ENCODE measurements at places on chromosomes 5 and 9. TPM values are rescaled to one million over a fixed set of nuclear protein-coding genes. Genes with fewer than 3 reads are reported as not detected.

Gene S1PR3
- total RNA-seq: 0.36 TPM

GRCh38 chr5:72057816-72058215, 49.5 kb upstream of the MAP1B start:
- H3K27me3 ChIP-seq: peaks cover under 1% of the 10 kb centered on the region
- no peak for DNase-seq
- H3K36me3 ChIP-seq: no peaks in the 10 kb centered on the region
- no peak overlapping the region for H3K27ac ChIP-seq
- H3K4me1 ChIP-seq: no peaks in the 10 kb centered on the region
- H3K4me3 ChIP-seq: no peak overlapping the region

- H3K4me3 ChIP-seq: no peak overlapping the region
- H3K27me3 ChIP-seq: peaks cover 4% of the 10 kb centered on the region
- H3K4me1 ChIP-seq: no peaks in the 10 kb centered on the region
- H3K27ac ChIP-seq: no peak overlapping the region
- no peaks in the 10 kb centered on the region for H3K36me3 ChIP-seq
Measured at GRCh38 chr5:172561151-172561550, 79.9 kb upstream of the NEURL1B start.

DNA sequence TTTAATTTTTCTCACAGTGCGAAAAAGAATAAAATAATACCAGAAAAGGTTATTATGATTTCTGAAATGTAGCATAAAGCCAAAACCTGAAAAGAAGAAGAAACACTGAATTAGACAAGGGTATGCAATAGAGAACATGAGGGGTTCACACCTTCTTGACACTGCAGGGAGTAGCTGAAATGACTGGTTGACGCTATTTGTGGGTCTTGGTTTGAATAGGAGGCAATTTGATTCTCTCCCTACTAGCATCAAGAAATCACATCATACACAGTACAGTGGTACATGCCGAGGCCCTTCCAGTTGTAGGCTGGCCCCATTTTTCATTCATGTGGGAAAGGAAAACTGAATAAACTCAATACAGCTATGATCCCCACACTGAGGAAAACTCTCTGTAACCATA, 68.6 kb downstream of the NR3C1 start:
- no peak overlapping the region for H3K4me3 ChIP-seq
- DNase-seq: no peak
- peaks cover 35% of the 10 kb centered on the region for H3K4me1 ChIP-seq

- H3K27me3 ChIP-seq: peaks cover 25% of the 10 kb centered on the region
- H3K4me1 ChIP-seq: peaks cover 8% of the 10 kb centered on the region
- no peak for DNase-seq
- no peak overlapping the region for H3K27ac ChIP-seq
Measured at GRCh38 chr9:84136119-84136868, 155.7 kb downstream of the RMI1 start.

Gene HRH2
- total RNA-seq: 24.5 TPM

GRCh38 chr9:128254855-128255759, 20.7 kb downstream of the GOLGA2 start:
- H3K36me3 ChIP-seq: peaks cover 3% of the 10 kb centered on the region
- H3K4me1 ChIP-seq: peaks cover 6% of the 10 kb centered on the region
- H3K27ac ChIP-seq: no peak overlapping the region
- DNase-seq: peak; percentile 78
- H3K4me3 ChIP-seq: no peak overlapping the region

Gene CARD6
- total RNA-seq: 1.2 TPM

GRCh38 chr9:84969736-84970135, 300.2 kb downstream of the NTRK2 start:
- DNase-seq: no peak
- no peaks in the 10 kb centered on the region for H3K36me3 ChIP-seq
- H3K4me1 ChIP-seq: no peaks in the 10 kb centered on the region
- peaks cover 5% of the 10 kb centered on the region for H3K27me3 ChIP-seq

DNA sequence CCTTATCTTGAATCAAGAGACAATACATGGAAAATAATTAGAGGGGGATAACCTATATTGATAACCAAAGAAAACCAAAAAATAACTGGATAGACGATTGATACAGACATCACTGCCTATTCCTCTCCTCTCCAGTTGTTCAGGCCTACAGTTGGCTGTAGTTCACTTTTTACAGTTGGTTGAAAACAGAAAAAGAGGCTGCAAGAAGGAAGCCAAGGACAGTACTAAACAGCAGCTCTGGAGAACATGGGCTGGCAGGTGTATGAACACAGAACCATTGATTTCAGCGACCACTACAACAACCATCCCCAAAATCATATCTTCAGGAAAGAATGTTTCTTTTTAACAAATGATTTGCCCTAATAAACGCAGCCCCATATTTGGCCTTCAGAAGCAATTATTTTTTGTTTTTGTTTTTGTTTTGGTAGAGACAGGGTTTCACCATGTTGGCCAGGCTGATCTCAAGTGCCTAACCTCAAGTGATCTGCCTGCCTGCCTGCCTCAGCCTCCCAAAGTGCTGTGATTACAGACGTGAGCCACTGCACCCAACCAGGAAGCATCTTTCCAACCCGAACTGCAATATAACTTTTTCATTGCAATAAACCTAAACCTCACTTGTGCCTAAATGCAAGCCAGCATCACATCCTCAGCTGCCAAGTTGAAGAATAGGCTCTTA, 64.3 kb downstream of the MLLT3 start:
- H3K36me3 ChIP-seq: no peaks in the 10 kb centered on the region
- H3K4me3 ChIP-seq: peak overlapping the region; percentile 31
- no peak for DNase-seq
- peaks cover 86% of the 10 kb centered on the region for H3K4me1 ChIP-seq

GRCh38 chr5:61245486-61245885, 83.2 kb upstream of the SMIM15 start:
- H3K36me3 ChIP-seq: no peaks in the 10 kb centered on the region
- no peak overlapping the region for H3K4me3 ChIP-seq
- H3K4me1 ChIP-seq: no peaks in the 10 kb centered on the region

Gene IZUMO3
- total RNA-seq: not detected

Gene MSX2
- not detected for total RNA-seq

GRCh38 chr5:158142156-158142555, 283.2 kb upstream of the CLINT1 start:
- DNase-seq: no peak
- no peak overlapping the region for H3K27ac ChIP-seq
- no peak overlapping the region for H3K4me3 ChIP-seq

DNA sequence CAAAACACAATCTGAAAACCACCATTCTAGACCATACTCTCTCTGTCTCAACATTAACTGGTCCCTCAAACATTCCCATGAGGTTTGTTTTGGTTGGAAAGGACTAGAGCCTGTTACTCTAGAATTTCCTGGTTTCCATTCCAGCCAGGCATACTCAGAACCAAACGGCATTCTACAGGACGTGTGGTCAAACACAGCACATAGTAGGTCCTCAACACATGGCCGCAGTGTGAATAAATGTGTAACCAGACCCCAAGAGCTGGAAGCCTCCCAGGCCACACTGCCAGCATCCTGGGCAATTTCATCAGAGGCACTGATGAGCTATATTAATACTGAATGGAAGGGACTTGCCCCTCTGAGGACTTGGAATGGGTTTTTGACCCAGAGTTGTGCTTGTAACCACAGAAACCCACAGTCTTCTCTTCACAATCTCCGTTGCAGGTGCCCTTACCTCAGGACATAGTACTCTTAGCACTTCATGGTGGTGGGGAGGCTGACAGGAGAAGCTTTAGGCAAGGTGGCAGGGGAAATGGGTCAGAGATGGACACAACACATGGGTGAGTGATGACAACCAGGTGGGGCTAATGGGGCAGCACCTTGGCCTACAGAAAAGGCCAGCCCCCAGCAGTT, 66.0 kb downstream of the ZNF366 start:
- no peaks in the 10 kb centered on the region for H3K4me1 ChIP-seq
- H3K36me3 ChIP-seq: no peaks in the 10 kb centered on the region
- peaks cover 2% of the 10 kb centered on the region for H3K27me3 ChIP-seq
- H3K27ac ChIP-seq: no peak overlapping the region

Gene ATOSB
- total RNA-seq: 6.0 TPM

DNA sequence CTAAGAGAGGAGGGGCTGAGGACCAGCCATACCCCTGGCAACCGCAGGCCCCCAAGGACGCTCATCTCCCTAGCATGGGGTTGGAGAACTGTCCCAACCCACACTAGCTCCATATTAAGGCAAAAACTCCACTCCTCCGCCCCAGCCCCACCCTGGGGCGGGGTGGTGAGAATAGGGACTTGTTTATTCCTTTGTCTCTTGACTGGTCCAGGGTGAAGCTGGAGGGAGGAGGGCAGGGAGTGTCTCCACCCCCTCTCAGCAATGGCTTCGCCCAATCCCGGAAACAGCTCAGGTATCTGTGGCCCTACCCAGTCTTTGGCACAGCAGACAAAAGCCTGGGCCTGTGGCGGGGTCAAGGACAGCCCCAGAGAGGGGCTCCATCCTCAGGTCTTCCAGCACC, 16.9 kb downstream of the PRRX2 start:
- no peak for DNase-seq
- H3K4me1 ChIP-seq: no peaks in the 10 kb centered on the region
- H3K4me3 ChIP-seq: no peak overlapping the region
- no peak overlapping the region for H3K27ac ChIP-seq
- no peaks in the 10 kb centered on the region for H3K36me3 ChIP-seq

Gene BAAT
- total RNA-seq: not detected
